ENCODE measurements at places on chromosomes 12 and 14. TPM values are rescaled to one million over a fixed set of nuclear protein-coding genes. Genes with fewer than 3 reads are reported as not detected.

STAT2 gene
- total RNA-seq = 92.6 TPM

DNA sequence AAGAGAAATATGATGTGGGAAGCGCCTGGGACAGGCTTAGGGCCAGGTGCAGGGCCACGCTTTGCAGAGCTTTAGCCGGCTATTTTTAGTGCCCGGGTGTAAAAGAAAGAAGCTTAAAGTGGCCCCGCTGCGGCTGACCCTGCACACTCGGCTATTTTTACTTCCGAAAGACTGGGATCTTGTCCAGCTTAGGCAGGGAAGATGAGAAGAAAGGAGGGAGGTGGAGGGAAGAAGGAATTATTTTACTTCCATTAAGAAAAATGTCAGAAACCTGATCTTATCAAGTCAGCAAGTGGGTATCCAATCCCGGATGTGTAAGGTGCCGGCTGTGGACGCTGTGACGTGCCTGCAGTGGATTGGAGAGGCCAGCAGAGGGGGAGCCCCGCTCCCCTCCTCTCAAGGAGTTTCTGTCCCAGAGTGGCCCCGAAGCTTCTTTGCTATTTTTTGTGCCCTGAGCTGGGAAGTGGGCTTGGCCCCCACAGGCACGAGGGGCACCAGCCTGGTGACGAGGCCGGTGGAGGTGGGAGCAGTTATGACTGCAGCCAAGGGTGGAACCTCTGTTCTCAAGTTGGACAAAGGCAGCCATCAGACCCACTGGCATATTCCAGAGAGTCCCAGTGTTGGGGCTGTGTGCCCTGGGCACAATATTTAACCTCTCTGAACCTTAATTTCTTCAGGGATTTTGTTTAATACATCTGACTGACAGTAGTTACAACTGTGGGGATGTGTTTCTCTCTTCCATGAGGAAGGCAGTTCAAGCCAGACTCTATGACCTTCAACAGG lies 97.7 kb downstream of the ESRRB start:
- DNase-seq = no peak

DENND5B gene
- 6.4 TPM for total RNA-seq

DNA sequence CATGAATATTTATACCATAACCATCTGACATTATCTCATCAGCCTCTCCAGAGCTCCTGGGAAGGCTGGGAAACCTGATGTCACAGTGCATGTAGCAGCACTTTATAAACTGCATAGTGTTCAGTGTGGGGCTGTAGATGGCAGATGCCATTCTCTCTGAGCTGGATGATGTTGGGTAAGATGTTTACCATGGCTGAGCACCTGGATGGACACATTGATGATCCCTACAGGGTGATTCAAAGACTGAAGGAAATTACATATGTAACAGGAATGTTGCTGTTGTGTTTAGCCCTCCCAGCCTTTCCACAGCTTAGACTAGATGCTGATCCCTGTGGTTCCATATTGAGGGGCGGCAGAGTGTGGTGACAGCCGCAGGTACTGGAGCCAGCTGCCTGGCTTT lies 37.4 kb downstream of the IFT43 start:
- DNase-seq = no peak

FLVCR2 gene
- total RNA-seq = 20.0 TPM

DNA sequence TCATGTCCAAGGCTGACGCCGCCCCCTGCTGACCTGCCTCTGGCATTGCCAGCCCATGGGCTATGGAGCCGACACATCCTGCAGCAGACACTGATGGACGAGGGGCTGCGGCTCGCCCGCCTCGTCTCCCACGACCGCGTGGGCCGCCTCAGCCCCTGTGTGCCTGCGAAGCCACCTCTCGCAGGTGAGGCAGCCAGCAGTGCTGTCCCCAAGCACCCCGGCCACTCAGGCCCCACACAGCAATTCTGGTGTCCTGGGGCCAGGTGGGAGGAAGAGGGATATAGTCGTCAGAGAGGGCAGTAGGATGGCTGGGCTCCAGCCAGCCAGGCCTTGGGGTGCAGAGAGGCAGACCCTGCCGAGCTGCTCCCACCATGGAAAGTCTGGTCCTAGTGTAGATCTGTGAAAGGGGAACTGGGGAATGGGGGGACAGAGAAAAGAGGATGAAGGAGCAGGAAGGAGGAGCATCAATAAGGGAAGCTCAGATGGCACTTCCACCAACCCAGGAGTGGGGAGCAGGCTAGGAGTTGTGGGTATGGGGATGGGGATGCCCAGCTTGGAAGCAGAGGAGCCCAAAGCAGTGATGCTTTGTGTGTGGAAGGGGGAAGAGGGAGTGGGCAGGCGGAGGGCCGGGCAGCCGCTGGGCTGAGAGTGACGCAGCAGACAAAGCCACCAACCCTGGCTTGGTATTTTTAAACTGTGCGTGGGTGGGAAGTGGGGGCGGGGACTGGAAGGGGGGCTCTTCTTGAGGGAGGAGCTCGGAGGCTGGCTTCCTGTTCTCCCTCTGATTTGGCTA lies 4.7 kb downstream of the NAB2 start:
- peak; percentile 94 for DNase-seq

- DNase-seq = peak; percentile 97
These were observed at the start of gene TRMT61A for GRCh38 chr14:103528587-103529382. Gene TRMT61A (plus strand): TSS chr14:103529196. CDS start chr14:103529979, 783 bp downstream.

DNA sequence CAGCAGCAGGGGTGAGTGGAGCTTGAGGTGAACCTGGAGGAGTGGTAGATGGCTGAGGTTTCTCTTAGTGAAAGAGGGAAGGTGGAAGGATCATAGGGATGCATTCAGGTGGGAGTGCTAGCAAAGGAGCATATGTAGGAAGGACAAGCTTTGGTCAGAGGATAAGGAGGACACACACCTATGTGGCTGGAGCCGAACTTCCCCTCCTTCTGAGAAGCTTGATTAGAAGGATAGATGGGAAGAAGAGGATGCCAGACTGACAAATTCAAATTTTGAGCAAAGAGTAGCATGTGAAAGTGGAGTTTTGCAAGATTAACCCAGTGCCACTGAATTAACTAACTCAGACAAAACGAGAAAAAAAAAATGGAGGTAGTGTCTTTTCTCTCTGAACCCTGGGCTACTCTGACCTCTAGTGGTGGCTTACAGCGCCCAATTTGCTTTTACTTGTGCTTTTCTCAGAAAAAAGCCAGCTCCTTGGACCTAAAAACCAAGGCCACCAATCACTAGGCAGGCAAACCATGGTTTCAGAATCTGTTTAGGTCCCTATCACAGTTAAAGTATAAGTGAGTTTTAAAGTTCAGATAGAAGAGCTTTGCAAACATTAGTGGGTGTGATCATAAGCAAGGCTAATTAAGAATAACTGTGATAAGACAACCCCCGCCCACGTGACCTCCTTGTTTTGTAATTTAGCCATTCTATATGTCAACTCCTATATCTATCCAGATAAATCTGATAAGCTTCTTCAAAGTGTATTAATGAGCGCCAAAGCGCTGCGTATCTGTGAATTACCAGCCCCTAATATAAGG lies 15.5 kb downstream of the EMP1 start:
- no peak for DNase-seq

LIN7A gene
- 0.76 TPM for total RNA-seq
